ENCODE measurements at places on chromosomes 2 and 18.

- DNase-seq, result no peak
Measured at GRCh38 chr18:55764386-55764785, 176.4 kb upstream of the TCF4 start.

GRCh38 chr2:182867426-182868053, 1.1 kb upstream of the FRZB start:
- no peak for DNase-seq

DNA sequence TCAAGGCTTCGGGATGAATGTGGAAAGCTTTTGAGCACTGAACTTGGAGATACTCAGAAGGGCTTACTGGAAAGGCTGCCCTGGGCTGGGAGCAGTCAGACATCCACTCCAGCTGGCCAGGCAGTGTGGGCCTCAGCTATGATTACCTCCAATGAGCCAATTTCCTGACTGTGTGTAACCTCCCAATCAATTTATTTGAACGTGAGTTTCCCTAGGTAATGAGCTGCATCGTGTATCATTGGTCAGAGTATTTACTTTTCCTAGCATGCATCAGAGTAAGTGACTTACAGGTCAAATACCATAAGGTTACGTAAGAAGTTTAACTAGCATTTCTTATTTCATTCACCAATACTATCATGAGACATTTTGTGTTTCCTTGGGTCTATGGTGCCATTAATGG, 11.0 kb upstream of the CTAGE1 start:
- no peak for DNase-seq

DNA sequence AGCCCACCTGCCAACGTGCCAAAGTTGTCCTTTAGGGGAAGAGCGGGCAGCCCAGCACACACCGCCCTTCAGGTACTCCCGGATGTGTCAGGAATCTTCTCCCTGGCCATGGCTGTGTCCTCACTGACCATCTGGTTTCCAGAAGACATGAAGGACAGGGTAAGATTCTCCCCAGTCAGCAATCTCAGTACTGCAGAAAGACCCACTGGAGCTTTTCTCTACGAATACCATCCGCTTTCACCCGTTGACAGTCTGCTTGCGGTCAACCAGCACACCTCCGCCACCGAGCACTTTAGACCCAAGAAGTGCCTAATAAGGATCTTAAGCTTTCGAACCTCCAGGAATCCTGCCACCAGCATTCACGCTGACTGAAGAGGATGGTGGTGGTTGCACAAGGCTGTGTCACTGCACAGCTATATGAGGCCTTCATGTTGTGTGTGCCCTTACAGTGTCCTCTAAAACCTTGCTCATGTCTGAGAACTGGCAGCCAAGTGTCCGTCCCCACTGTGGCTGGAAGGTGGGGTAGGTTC, 42.7 kb upstream of the ITM2C start:
- DNase-seq, result no peak

DNA sequence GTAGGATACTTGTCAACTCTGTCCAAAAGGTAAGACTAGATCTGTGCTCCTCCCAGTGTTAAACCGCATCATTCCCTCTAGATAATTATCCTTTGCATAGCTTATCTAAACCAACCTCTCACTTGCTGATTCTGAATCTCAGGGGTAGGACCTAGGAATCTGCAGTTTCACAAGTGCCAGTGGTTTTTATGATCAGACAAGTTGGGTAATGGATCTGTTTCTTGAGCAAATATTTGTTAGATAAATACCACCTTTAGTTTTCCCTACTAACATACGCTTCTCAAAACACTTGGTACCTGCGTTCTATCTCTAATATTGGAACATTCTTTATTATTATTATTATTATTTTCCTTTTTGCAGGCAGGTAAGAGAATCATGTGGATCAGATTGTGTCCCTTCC, 439.9 kb downstream of the PTPRM start:
- no peak for DNase-seq

- no peak for DNase-seq
Measured at GRCh38 chr2:198756166-198756565, 701.6 kb downstream of the SATB2 start.

DNA sequence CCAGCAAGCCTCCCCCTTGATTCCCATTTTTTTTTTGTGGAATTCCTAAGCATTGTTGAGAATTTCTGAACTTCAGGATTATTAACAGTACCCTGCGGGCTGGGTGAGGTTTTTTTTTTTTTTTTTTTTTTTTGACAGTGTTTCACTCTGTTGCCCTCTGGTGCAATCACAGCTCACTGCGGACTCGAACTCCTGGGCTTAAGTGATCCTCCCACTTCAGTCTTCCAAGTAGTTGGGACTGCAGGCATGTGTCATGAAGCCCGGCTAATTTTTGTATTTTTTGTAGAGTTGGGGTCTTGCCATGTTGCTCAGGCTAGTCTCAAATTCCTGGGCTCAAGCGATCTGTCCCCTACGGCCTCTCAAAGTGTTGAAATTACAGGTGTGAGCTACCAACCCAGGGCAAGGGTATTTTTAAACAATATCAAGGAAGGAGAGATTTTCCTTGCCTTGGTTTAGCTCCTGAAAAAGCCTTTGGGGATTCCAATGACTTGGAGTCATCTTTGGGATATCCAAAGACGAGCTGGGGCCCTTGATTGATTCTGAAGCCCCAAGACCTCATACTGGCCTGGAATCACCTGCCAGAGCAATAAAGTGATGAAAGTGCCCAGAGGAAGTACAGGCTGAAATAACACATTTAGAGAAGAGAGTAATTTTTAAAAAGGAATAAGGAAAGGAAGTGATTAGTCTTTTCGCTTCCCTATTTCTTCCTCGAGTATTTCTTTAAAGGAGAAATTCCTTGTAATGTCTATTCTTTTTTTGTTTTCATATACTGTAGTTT, 240.2 kb downstream of the TGIF1 start:
- no peak for DNase-seq

GRCh38 chr18:46169464-46169941, 65.3 kb downstream of the HAUS1 start:
- no peak for DNase-seq

- DNase-seq, result no peak
Measured at GRCh38 chr2:28698545-28698944, 53.1 kb upstream of the PPP1CB start.

- no peak for DNase-seq
Measured at GRCh38 chr2:121376535-121377250, 91.7 kb upstream of the TFCP2L1 start.

- DNase-seq, result no peak
Measured at GRCh38 chr2:70668911-70669310, 99.1 kb downstream of the ADD2 start.

- DNase-seq, result no peak
Measured at GRCh38 chr2:102803897-102804217, 42.0 kb downstream of the TMEM182 start.

DNA sequence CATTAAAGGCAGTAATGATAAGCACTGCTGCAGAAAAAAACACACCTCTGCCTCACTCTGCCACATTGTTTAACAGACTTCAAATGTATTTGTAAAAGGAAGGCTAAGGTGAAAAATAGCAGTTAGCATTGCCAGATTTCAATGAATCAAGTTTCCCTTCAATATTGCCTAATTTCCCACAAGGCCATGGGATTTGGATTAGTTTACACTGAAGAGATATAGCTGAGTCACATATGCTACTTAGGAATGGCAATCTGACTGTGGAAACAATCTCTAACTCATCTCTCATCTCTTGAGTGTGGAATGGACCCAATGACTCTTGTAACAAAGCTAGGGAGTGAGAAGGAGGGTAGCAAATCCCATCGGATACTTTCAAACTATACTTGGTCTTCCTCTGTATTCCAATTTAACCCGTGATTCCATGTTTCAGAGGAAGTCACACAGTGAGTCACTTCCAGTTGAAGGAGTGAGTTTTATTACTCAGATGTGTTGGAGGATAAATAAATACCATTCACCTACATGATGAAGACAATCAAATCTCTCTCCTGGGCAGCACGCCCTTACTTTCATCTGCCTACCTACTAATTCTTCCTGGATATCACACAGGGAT, 5.1 kb downstream of the B4GALT6 start:
- no peak for DNase-seq

DNA sequence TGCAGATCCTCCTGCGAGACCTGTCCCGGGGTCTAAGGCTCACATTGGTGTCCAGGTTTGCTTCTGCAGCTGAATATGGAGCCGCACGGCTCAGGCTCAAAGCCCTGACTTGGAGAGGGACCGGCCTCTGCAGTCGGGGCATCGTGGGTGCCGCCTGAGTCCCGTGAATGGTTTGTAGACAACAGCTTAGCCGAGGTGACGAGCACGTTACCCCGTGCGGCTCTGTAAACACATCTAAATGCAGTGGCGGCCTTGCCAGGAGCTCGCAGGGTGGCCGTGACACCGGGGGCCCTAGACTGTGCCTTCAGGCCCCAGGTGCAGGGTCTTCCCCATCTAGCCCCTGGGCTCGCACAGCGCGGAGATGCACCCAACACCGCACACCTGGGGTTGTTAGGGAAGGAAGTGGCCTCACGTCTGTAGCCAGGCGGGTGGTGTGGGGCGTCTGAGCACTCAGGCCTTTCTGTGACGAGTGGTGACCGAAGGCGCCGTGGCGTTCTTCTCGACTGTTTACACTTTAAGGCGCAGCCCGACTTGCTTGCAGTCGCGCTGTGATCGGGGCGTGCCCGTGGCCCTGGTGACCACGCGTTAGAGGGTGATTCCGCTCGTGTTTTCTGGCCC, 91.6 kb downstream of the NFATC1 start:
- no peak for DNase-seq

GRCh38 chr2:241256168-241256545, 59.3 kb downstream of the HDLBP start:
- no peak for DNase-seq

- DNase-seq, result no peak
Measured at GRCh38 chr2:3805201-3805939, 102.0 kb downstream of the DCDC2C start.

DNA sequence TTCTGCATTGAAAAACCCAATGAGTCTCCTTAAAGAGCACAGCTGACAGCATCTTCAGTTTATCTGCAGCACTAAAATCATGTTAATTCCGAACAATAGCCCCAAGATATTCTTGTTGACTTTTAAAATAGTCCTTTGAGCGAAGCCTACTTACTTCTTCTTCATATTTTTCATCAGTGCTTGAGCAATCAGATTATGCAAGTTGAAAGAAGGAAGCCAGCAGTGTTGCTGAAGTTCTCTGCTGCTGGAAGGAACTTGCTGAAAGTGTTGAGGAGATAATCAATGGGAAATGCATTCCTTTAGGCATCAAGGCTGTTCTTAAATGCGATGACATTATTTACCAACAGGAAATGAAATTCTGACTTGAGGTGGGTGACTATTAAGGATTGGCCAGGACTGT, 105.9 kb upstream of the SNTG2 start:
- no peak for DNase-seq

GRCh38 chr2:96832408-96832753, 11.4 kb downstream of the ANKRD23 start:
- no peak for DNase-seq

- DNase-seq, result no peak
Measured at GRCh38 chr18:47254341-47254939, 3.0 kb upstream of the SKOR2 start.

DNA sequence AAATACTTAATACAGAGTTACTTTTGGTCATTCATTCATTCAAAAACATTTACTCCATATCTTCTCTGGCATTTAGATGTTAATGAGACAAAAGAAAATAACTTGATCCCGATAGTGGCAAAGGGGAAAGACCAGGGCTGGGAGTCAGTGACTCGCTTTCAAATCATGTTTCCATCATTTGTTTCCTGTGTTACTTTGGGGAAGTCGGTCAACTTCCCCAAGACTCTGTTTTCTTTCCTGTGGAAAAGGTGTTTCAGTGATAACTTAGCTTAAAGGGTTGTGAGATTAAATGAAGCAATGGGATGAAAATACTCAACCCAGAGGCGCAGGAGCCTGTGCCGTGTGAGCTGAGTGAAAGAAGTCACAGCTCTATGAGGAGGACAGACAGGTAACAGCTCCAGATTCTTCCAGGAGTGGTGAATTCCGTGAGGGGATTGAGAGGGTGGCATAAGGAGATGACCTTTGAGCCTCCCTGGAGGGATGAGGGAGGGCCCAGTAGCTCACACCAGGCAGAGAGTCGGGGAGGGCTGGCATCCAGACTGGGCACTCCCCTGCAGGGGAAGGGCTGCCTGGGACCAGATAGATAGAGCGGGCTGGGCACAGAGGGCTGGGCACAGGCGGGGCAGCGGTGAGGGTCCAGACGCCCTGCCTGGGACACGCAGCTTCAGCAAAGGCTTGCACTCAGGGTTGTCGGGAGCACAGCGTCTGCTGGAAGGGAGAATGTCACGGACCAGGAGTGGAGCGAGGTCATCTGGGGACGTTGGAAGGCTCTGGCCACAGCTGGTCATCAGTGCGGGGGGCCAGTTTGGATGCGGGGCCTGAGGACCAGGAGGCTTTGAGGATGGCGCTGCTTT, 70.1 kb downstream of the TSHZ1 start:
- no peak for DNase-seq

- DNase-seq, result no peak
Measured at GRCh38 chr2:223475901-223476300, 126.3 kb downstream of the SCG2 start.

- no peak for DNase-seq
Measured at GRCh38 chr18:457521-458412, 42.7 kb downstream of the COLEC12 start.

DNA sequence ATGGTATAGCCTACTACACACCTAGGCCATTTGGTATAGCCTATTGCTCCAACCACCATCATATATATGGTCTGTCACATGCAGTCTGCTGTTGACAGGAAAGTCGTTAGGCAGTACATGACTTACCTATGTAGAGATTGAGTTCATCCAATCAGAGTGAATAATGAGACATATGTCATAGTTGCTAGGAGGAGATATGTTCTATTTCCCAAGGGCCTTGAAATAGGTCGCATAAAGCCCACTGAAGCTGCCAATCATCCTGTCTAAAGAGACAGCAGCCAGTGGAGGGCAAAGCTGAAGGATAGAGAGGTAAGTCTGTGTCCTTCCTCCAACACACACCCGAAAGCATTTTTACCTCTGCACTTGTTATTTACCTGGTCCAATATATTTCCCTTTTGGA, 263.4 kb downstream of the PTPRM start:
- DNase-seq, result no peak

GRCh38 chr2:206245265-206245672, 29.2 kb upstream of the ZDBF2 start:
- no peak for DNase-seq

DNA sequence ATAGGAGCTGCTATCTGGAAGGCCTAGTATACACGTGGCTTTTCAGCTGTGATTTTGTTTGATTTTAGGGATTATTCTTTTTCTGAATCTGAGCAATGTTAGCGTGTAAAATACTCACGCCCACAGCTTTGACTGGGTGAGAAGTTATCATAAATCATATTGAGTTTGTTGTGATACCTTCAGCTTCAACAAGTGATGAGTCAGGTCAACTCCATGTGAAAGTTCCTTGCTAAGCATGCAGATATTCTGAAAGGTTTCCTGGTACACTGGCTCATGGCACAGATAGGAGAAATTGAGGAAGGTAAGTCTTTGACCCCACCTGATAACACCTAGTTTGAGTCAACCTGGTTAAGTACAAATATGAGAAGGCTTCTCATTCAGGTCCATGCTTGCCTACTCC, at the start of gene GKN1:
Gene GKN1 (plus strand): TSS at position 386 of the 400 bp plus-strand sequence. CDS start 42 bp downstream, outside the sequence.
- no peak for DNase-seq
